NCI-H1436 (cell line): ENCODE measurements at places on chromosomes 2 and 18.

DNA sequence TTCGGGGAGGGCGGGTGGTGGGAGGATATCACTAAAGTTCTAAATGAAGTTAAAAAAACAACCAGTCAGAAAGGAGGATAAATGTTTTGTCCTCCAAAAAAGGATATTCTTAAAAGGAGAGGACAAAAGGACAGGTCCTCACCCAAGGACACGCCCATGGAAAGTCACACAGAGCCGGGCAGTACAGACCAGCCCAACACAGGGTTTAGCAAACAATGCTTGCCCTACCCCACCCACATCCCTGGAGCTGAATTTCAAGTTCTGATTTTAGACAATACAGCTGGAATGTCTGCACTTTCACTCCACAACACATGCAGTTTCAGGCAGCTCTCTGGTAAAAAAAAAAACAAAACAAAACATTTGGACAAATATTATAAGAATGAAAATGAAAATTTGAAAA, 67.9 kb downstream of the SLC9A4 start:
- no peak for DNase-seq

DNA sequence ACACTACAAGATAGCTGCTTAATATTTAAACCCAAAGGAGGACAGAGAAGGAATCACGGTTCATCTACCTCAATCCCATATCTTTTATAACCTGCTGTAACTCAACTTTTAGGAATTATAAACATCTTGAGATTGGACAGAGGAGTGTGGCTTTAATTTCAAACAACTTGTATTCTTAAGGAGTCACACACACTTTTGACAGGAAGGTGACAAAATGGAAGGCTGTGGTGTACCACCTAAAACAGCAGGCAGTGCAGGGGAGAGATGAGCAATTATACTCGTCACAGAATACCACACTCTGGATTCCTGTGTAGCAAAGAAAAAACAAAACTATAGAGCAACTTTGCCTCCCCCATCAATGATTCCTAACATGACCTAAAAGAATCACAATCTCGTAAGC, 194.8 kb downstream of the ZEB2 start:
- no peak for DNase-seq

- no peak for DNase-seq
Measured at GRCh38 chr2:64115808-64116598, 28.2 kb downstream of the PELI1 start.

- DNase-seq: no peak
Measured at GRCh38 chr2:188122985-188123384, 168.7 kb upstream of the GULP1 start.

DNA sequence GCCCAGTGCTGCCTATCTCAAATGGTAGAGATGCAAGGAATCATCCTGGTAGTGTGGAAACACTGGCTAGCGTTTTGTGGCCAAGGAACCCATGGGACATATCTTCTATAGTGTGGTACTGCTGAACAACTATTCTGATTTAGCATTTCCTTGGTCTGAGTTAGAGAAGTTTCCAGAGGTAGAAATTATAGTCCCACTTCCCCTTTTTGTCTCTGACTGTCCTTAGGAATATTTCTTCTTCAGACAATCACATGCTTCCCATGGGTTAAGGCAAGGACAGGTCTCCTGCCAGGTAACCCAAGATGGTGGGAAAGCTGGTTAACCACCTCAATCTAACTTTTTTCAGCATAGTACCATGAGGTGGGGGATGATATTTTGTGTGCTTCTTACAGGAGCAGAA, 729.5 kb upstream of the LRRTM4 start:
- DNase-seq: no peak

DNA sequence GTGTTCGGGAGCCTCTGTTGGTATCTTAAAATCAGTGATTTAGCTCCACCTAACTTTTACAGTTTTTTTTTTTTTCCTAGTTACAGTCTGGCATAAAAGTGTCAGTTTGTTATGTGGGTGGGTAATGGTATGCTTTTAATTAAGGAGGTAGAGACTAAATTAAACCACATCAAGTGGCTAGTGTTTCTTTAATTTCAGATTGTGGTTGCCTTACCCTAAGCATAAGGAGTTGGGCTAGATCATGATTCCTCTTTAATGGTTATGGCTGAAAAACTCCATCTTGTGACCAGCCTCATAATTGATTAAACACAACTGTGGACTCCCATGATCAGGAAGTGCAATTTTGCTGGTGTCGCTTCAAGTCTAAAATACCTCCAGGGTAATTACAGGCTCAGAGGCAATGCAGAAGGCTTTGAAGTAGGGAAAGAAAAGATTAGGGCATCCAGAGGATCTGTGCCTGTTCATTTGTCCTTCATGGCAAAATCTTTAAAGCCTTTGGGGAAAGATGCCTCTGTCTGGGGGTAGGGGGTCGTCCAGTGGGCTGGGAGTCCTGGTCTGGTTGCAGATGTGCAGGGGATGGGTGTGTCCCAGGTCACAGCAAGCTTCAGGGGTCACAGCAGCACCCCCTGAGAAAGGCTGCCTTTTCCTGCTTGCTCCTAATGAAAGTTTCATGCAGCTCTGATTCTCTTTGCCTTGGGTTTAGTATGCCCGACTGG, 579.2 kb downstream of the BCL11A start:
- no peak for DNase-seq
